ENCODE measurements at places on chromosomes 6 and 20.

DNA sequence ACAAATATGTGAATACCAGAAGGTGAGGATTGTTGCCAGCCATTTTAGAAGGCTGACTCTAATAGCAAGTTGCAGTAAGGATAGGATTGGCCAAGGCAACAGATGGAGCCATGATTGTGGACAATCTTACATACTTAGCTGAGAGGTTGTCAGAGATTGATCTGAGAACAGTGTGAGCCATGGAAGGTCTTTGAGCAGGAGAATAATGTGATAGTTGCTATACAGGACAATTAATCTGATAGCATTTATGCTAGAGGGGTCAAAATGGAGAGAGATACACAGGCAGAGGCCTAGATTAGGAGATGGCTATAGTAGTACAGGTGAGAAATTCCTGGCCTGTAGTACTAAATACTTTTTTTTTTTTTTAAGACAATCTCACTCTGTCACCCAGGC, 23.8 kb downstream of the PPARD start:
- DNase-seq, result no peak

- no peak for DNase-seq
These were observed 89.7 kb downstream of the CD40 start for GRCh38 chr20:46207793-46208192.

- DNase-seq, result no peak
These were observed 478.0 kb downstream of the MMUT start for GRCh38 chr6:48985025-48985424.

DNA sequence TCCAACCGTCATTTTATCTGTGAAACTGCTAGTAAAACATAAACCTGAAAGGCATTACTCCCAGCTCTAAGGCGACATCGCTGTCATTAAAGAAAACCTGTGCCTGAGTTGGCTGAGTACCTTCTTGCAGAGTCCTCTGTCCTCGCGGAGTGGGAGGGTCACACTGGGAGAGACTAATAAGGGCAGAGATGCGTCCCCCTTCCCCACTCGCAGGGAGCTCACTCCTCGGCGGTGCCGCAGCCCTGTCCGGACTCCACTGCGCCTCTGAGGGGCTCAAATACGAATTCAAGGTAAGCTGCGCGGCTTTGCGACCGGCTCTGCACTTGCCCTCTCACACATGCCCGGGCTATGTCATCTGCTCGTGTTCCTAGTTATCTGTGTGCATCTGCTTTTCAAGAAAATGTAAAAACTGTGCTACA, at the start of gene COL19A1:
TSS of gene COL19A1 (plus strand) at position 206 of the 419 bp plus-strand sequence. CDS start 13,012 bp downstream, outside the sequence.
- DNase-seq, result no peak

- no peak for DNase-seq
These were observed 333.6 kb downstream of the BTBD9 start for GRCh38 chr6:38305995-38306681.

DNA sequence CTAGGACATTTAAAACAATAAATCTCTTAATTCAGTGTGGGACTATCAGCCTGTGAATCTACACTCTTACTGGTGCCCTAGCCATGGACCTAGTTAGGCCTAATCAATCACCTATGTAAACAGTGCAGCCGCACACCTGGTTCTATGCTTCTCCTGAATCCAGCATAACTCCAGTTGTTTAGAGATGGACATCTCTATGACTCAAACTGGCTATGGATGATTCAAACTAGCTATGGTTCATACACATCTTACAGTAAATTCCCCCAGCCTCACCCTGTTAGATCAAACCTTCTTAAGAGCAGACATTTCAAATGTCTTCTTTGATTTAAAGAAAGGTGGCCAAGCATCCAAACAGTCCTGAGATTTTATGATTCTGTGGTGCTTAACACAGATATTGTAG, 34.7 kb downstream of the SLC35B3 start:
- DNase-seq, result no peak

DNA sequence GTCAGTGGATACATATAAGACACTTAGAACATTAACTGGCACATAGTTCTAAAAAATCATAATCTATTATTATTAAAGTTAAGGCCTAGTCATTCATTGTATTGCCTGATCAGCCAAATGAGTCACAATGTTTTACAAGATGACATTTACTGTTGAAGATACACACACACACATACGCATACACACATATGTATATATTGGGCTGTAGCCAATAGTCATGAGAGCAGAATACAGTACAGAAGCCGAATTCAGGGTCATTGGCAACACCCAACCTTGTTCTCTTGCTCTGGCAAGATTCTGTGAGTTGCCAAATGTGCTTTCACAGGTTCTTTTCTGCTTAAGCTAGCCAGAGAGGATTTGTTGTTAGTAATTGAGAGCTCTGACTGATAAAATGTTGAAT, 922.8 kb upstream of the MAP3K7 start:
- no peak for DNase-seq

DNA sequence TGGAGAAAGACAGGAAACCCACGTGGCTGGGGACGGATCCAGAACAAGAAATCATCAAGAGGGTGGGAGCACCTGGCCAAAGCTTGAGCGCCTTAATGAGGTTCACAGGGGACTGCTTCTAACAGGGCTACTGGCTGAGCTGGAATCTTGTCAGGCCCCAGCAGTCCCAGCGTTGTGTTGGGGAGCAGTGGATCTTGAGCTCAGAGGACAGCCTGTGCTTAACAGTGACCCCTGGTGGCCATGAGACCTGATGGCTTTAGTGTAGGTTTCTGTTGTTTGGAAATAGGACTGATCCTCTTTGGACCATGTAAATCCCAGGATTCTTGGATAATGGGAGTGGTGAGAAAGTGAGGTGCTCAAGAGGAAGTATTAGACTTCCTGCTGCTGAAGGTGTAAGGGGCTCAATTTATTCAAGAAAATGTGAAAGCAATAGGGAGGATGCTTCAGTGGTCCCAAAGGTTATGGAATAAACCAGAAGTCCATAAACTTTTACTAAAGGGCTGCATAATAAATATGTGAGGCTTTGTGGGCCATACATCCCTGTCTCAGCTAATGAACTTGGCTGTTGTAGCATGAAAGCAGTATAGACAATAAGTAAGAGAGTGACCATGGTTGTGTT, 216.2 kb downstream of the NFATC2 start:
- no peak for DNase-seq

GRCh38 chr6:33714385-33715040, 3.0 kb upstream of the UQCC2 start:
- DNase-seq, result no peak

DNA sequence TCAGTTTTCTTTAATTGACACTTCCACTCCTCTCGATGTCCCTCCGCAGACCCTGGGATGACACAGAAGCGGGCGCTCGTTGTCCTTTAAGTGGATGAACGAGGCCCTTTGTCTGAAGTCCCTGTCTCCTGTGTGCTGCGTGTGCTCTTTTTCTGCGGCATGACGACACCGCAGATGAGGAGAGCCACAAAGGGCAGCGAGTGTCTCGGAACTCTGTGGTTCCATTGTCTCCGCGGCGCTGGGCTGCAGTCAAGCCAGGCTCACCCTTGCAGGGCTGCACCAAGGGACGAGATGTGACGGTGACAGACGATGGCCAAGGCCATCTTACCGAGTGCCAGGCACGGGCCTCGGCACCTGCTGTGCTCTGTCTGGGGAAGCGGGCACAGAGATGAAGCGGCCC, 10.6 kb downstream of the PRR18 start:
- DNase-seq, result no peak

- DNase-seq, result no peak
These were observed 7.7 kb downstream of the LRP11 start for GRCh38 chr6:149856256-149856994.

DNA sequence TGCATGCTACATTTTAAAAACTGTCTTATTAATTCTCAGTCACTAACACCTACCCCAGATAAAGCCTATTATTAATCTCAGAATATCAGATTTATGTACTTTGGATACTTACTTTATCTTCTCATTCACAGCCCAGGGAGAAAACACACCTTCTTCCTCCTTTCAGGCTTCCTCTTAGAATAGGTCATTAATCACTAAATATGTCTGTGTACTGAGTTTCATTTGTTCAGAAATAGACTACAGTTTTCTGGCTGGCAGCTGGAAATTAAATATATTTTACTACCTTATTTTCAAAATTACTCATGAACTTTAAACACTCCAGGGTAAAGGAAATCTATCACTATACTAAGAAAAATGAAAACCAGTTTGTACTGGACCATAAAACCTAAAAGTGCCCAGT, 147.7 kb upstream of the DST start:
- no peak for DNase-seq

DNA sequence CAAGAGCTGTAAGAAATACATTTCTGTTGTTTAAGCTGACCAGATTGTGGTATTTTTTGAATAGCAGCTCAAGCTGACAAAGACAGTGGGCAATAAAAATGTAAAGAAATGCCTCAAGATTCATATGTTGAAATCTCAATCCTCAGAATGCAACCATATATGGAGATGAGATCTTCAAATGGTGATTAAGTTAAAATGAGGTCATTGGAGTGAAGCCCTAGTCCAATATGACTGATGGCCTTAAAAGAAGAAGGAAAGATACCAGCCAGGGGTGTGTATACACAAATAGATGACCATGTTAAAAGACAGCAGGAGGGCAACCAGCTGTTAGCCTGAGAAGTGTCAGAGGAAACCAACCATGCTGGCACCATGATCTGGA, 7.1 kb upstream of the DDO start:
- no peak for DNase-seq

DNA sequence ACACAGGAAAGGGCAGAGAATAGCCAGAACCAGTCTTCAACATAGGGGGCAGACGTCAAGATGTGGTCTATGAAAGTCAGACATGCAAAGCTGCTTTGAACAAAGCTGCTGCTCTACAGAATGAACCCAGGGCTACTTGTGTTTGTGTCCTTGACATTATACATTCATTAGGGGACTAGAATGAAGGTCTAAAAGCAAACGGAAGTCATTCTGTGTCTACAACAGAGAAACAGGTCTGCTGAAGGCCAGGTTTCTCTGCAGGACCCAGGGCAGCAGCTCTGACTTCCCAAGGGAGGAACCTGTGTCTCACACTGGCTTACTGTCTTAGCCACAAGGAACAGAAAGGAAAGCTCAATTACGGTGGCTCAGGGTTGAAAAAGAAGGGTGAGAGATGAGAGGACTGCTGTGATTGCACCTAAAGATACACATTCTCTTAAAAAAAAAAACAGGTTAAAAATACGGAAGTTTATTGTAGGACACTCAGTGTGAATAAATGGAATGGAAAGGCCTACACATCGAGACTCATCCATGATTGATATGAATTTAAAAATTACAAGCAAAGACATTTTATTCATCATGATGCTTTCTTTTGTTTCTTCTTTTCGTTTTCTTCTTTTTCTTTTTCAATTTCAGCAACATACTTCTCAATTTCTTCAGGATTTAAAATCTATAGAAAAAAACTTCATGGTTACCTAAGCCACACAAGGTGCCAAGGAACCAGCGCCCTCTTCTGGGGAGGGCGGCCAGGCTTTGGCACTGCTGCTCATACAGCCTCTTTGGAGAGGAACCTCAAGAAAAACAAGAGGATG, 6.7 kb downstream of the PSMA7 start:
- peak; percentile 32 for DNase-seq

GRCh38 chr20:5667705-5668528, 82.3 kb upstream of the SHLD1 start:
- DNase-seq, result no peak

- DNase-seq, result no peak
These were observed 130.5 kb downstream of the CEBPB start for GRCh38 chr20:50320901-50321796.

- no peak for DNase-seq
These were observed 137.0 kb upstream of the HEY2 start for GRCh38 chr6:125612345-125612846.

DNA sequence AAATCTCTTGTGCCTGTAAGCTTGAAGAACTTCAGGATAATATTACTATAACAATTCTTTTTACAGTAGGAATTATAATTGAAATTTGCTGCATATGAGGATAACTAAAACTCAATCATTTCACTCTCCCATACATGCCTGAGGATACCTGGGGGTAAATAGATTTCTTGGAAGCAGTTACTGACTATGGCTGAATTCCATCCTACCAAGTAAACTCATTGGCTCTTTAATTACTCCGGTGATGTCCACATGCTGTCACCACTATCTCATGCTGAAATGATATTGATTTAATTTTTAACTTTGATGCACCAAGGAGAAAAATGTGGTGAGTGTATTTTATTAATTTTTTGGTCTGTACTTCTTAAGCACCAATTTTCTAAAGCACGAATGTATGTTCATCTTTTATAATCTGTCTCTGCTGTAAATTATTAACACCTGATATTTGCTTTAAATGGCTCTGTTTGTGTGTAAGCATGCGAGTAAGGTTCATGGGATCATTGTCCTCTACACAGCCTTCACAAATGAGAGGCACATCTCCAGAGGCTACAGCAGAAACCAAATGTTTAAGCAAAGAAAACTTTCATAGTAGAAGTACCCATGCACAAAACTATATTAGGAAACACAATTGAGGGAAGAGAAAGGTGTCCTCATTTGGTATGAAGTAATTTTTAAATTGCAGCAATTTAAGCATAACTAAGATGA, 164.2 kb upstream of the POU3F2 start:
- DNase-seq, result no peak

- no peak for DNase-seq
These were observed 65.6 kb upstream of the ARMH2 start for GRCh38 chr6:24864343-24864742.

- no peak for DNase-seq
These were observed 102.1 kb downstream of the PRDM1 start for GRCh38 chr6:106188104-106188794.

- DNase-seq, result no peak
These were observed 76.2 kb upstream of the BCLAF1 start for GRCh38 chr6:136365776-136366354.

GRCh38 chr6:13629459-13630116, 14.5 kb downstream of the NOL7 start:
- DNase-seq, result no peak

DNA sequence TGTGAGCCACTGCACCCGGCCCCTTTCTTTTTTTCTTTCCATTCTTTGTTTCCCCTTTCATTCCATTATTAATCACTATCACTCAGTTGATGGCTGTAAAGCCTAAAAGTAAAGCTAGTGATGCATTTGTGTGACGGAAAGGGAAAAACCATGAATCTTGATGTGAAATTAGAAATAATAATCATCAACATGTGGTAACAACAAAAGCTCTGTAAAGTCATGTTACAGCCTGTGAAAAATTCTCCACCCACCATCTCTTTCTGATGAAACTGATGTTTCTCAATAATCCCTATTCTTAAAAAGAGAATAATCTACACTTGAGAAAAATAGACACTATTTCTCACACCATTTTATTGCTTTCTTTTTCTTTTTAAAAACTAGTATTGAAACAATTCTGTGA, 80.0 kb downstream of the CRYBG1 start:
- DNase-seq, result no peak

GRCh38 chr6:167647306-167647705, 179.4 kb upstream of the AFDN start:
- no peak for DNase-seq

DNA sequence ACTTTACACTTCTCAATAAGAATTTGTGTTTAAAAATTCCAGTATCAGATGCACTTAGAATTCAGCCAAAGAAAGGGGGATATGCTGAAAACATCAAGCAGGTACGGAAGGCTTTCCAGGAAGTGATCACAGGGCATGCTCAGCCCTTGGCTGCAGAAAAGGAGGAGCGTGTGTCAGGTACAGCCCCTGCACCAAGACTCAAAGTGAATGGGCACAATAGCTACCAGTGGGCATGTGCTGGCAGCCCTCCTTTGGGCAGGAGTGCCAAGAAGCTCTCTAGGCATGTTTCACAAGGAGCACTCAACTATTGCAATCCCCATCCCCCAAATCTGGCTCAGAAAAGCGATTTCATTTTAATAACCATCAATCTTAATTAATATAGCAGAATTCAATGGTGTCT, 298.8 kb downstream of the GMDS start:
- no peak for DNase-seq

GRCh38 chr6:39389484-39389767, 66.9 kb upstream of the KCNK16 start:
- no peak for DNase-seq
